ENCODE measurements at places on chromosomes 4 and X. TPM values are rescaled to one million over a fixed set of nuclear protein-coding genes. Genes with fewer than 3 reads are reported as not detected.

CWH43 gene
- total RNA-seq: 43.9 TPM

DNA sequence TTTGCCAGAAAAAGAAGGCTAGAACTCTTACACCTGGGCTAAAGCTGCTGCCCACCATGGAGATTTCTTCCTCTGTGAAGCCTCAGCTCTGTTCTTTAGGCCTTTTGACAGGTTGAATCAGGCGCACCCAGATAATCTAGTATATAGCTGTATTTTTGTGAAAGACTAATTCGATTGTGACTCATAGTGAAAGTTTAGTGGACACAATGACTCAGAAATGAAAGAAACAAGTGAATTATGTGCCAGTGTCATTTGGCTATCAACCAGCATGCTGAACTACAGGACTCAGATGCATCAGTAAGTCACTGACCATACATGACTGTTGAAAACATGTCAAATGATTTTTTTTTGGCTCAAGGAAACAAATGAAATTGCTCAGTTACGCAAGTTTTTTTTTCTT lies 425.4 kb downstream of the SLITRK2 start:
- DNase-seq: no peak

IQCM gene
- not detected for total RNA-seq

GRCh38 chrX:135544338-135544948 lies 24.0 kb downstream of the INTS6L start:
- no peak for DNase-seq

FRMPD3 gene
- total RNA-seq: 0.05 TPM

GRCh38 chrX:24491741-24492140 lies 26.7 kb downstream of the PDK3 start:
- no peak for DNase-seq

PAK3 gene
- total RNA-seq: 1.3 TPM

DNA sequence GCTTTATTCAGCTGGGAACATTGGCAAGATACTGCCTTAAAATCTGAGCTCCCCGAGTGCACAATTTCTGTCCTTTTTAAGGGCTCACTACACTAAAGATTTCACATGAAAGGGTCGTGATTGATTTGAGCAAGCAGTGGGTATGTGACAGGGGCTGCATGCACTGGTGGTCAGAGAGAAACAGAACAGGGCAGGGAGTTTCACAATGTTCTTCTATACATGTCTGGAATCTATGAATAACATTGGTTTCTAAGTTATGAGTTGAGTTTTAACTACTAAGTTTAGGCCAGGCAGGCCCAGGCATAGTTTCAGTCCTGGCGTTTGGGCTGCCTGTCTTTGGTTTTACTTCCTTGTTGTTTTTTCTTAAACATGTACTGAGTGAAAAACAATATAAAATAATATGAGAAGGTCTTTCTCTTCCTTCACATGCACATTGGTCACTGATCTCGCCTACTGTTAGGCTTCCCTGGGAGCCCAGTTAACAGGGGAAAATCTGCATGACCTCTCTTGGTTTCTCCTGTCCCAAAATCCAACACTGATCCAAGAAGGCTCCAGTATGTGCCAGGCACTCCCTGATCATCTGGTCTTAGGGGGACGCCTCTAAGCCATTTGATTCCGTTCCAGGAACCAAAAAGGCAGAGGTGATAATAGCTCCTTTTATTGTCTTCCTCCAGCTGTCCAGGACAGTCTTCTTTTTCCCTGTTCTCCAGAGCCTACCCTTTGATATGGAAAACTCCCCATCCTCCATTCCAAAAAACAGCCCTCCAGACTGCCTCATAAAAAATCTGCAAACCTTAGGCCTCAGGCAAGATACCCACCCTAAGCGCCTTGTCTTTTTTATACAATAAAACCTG lies at the start of gene UGT2B17:
Gene UGT2B17 (minus strand): TSS at position 51 of the 854 bp plus-strand sequence. CDS start 7,838 bp downstream, outside the sequence.
- no peak for DNase-seq

MAGEA2B gene
- total RNA-seq: not detected

TCEAL5 gene
- total RNA-seq: not detected

UGT2B7 gene
- 0.25 TPM for total RNA-seq

GRCh38 chr4:116982656-116983055 lies 102.7 kb downstream of the TRAM1L1 start:
- DNase-seq: no peak
